ENCODE measurements at places on chromosomes 16 and 17.

GRCh38 chr17:42421507-42422338, 1.3 kb downstream of the CAVIN1 start:
- DNase-seq = no peak

GRCh38 chr17:81095383-81095762, 60.4 kb downstream of the BAIAP2 start:
- no peak for DNase-seq

- no peak for DNase-seq
Measured at GRCh38 chr16:74902161-74902560, 82.8 kb downstream of the WDR59 start.

- DNase-seq = no peak
Measured at GRCh38 chr17:61294286-61294685, 105.4 kb upstream of the TBX2 start.

- no peak for DNase-seq
Measured at GRCh38 chr16:65547772-65548446, 426.0 kb upstream of the CDH11 start.

DNA sequence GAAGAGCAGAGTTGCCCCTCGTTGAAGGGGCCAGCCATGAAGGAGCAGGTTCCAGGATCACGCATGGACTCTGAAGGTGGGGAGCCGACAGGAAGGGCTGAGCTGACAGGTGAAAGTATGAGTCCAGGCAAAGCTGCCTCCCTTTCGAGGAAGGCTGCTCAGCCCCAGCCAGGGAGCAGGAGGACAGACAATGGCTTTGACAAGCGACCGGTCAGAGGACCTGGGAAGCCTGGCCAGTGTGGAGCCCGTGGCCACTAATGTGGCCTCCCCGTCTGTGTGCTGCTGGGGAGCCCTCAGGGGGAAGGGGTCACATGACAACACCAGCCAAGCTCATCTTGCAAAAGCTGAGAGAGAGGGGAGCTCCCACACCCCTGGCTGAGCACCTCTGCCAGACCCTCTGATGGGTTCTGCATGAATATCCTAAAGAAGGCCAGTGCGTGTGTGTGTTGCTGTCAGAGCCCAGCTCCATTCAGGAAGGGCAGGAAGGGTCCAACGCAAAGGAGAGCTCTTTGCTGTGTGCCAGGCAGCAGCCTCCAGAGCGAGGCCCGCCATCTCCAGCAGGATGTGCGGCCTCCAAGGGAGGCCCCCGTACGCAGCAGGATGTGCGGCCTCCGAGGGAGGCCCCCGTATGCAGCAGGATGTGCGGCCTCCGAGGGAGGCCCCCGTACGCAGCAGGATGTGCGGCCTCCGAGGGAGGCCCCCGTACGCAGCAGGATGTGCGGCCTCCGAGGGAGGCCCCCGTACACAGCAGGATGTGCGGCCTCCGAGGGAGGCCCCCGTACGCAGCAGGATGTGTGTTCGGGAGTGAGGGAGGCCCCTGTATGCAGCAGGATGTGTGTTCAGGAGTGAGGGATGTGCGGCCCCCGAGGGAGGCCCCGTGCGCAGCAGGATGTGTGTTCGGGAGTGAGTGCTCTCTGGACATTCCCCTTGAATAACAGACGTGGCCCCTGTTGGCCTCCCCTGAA, 102.1 kb upstream of the CHMP6 start:
- DNase-seq = no peak

- DNase-seq = no peak
Measured at GRCh38 chr17:27319541-27320221, 25.8 kb downstream of the WSB1 start.

- DNase-seq = no peak
Measured at GRCh38 chr16:58684001-58684353, 593 bp downstream of the SLC38A7 start.

- no peak for DNase-seq
Measured at GRCh38 chr17:4301066-4301465, 37.3 kb upstream of the ANKFY1 start.

DNA sequence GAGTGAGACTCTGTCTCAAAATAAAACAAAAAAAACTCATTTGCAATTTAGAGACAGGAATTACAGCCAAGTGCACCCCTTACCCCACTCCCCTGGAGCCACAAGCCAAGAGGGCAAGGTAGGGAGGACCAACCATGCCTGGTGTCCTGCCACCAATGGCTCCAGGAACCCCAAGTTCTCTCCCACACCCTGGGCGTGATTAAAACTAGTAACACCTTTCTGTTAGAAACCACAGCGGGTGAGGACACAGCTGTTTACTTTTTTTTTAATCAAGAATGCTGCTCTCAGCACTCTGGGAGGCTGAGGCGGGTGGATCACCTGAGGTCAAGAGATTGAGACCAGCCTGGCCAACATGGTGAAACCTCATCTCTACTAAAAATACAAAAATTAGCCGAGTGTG, 38.1 kb downstream of the ANKRD11 start:
- DNase-seq = no peak

- DNase-seq = peak; percentile 10
Measured at GRCh38 chr17:9522074-9522473, 53.5 kb downstream of the STX8 start.

GRCh38 chr17:17500999-17501605, 4.9 kb upstream of the RASD1 start:
- no peak for DNase-seq

- no peak for DNase-seq
Measured at GRCh38 chr16:87447323-87447722, 45.5 kb downstream of the ZCCHC14 start.

DNA sequence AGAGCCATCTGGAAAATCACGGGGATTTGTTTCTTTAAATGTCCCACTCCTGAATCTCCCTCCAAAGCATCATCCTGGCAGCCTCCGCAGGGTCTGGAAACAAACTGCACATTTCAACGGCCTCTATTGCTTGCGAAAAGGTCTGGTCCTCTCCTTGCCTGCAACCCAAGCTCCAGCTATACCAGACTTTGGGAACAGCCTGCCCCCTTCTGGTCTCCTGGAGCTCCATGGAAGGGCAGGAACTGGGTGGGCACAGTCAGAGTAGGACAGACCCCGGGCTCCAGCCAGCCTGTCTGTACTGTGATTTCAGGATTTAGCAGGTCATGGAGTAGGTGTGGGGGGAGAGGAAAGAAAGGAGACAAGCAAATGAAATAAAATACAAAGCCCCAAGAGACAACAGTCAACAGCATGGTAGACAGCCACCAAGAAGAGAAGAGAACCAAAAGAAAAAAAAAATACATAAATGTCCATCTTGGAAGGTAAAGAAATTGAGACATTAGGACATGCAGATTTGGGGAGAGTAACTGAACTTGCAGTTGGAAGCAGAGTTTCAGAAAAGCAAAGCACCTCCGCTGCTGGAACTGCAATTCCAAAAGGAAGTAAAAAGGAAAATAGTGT, 2.7 kb downstream of the XYLT1 start:
- peak; percentile 46 for DNase-seq

- DNase-seq = peak; percentile 38
Measured at GRCh38 chr17:66508896-66509844, 206.8 kb downstream of the PRKCA start.

- DNase-seq = no peak
Measured at GRCh38 chr16:29992344-29992967, 3.0 kb downstream of the HIRIP3 start.

GRCh38 chr17:4573669-4574068, 10.7 kb upstream of the SMTNL2 start:
- peak; percentile 27 for DNase-seq

GRCh38 chr17:69505740-69506139, 91.2 kb downstream of the MAP2K6 start:
- DNase-seq = no peak

DNA sequence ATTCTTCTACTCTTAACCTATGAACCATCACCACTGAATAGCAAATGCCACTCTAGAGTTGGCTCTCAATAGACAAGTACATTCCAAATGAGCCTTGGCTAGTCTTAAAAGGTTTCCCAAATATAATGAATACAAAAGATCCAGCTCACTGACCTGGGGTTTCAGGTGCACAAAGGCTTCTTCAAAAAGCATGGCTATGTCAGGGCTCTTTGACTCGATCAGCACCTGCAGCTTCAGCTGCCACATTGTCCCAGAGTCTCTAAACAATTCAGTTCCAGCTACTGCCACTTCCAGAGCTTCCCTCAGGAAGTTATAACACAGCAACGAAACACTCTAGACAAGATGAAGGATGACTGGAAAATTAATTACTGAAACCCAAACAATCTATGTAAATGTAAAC, 16.0 kb upstream of the COPRS start:
- DNase-seq = no peak

DNA sequence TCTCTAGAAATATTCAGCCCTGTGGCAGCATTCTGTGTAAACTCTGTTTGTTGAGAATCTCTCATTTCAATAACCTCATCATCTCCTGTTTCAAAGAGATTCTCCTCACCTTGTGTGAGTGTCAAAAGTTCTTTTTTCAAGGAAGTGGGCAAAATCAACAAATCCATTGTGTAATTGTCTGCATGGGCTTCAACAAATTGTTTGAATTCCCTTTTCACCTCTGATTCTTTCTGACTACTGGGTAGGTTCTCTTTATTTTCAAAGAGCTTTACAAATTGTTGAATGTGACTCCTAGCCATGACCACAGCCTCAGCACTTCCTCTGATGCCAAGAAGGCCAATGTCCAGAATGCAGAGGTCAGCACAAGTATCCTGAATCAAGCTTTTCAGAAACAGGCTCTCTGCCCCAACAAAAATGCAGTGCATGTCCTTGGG, 48.0 kb downstream of the N4BP1 start:
- DNase-seq = no peak

- no peak for DNase-seq
Measured at GRCh38 chr17:45423975-45424335, 8.7 kb downstream of the ARHGAP27 start.

GRCh38 chr17:17433000-17433703, 43.6 kb upstream of the MED9 start:
- no peak for DNase-seq

GRCh38 chr17:27486741-27487140, 30.5 kb downstream of the KSR1 start:
- DNase-seq = no peak

DNA sequence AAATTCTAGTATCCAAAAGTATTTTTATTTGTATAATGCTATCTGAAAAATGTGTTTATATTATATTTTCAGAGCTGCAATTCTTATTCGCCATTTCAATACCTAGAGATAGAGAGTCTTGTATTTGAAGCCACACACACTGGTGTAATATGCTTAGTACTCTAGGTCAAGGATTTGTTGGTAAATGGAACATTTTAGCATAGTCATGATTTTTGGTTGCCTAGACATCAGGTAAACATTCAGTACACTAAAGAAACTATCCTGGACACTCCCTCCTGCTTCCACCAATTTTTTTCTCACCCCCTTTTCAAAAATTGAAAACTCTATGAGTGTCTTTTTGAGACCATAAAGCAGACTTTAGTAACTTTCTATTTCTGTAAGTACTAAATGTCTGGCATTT, 20.8 kb downstream of the ABHD15 start:
- DNase-seq = no peak

- DNase-seq = no peak
Measured at GRCh38 chr17:48624544-48625494, 1.3 kb downstream of the HOXB9 start.

DNA sequence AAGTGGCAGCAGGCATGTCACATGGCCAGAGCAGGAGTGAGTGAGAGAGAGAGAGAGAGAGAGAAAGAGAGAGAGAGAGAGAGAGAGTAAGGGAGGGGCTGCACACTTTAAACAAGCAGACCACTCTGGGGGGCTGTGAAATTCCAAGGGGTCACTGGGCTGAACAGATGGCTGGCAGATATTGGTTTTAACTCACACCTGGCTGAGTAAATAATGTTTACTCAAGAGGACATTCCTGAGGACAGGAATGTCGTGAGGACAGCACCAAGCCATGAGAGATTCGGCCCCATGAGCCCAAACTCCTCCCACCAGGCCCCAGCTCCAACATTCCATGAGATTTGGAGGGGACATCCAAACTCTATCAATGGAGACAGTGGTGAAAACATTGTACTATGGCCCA, 269.7 kb downstream of the CBLN1 start:
- no peak for DNase-seq

DNA sequence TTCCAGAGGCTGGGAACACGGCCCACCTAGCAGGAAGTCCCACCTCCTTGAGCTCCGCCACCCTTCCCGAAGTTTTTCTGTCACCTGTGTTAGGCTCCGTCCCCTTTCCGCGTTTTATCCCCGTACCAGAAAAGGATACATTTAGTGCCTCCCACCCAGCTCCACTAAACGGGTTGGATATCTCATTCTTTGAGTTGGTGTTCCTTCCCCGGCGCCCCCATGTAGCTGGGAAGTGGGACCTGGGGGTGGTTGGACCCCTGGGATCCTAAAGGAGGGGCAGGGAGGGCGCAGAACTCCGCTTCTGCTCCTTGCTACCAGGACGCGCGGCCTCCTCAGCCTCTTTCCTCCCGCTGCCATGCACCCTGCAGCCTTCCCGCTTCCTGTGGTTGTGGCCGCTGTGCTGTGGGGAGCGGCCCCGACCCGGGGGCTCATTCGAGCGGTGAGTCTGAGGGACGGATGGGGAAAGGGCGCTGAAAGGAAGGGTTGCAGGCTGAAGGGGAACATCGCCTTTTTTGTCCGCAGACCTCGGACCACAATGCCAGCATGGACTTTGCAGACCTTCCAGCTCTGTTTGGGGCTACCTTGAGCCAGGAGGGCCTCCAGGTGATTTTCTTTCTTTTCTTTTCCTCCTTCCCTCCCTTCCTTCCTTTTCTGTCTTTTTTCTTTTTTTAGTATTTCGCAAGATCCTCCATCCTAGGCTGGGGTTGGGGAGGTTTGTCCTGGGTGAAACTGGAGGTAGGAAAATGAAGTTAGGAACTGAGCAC, 669 bp downstream of the RNF167 start:
- peak; percentile 39 for DNase-seq

- no peak for DNase-seq
Measured at GRCh38 chr16:1401061-1401757, 13.3 kb downstream of the UNKL start.

- no peak for DNase-seq
Measured at GRCh38 chr17:72136692-72137091, 15.9 kb downstream of the SOX9 start.

- DNase-seq = no peak
Measured at GRCh38 chr17:11086646-11087340, 154.2 kb upstream of the SHISA6 start.

DNA sequence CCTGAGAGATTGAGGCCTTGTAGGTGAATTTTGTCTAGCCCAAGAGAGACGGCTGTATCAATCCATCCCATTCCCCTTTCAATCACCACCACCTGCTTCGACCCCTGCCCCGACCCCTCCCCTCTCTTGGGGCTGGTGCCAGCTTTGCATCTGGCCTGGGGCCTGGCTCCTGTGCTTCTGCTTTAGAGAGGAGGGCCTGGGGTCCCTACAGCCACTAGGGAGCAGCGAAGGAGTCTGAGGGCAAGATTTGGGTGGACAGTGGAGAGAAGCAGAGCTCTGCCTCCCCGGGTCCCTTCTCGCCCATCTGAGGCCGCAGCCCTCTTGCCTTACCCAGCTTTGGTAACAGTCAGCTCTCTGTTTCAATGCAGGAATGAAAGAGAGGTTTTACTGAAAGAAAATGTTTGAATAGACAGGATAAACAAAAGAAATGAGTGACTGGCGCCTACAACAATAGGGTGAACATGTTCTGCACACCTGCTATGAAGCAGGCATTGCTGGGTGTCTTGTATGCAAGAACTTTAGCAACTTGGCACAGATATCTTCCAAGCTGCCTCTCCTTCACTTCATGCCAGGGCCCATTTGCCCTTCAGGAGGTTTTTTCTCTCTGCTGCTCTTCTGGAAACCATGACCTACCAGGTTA, 57.4 kb downstream of the SLC47A1 start:
- no peak for DNase-seq

- DNase-seq = no peak
Measured at GRCh38 chr17:41498276-41498675, 7.1 kb downstream of the KRT13 start.

GRCh38 chr16:11333702-11334101, 11.6 kb upstream of the RMI2 start:
- no peak for DNase-seq

GRCh38 chr16:4465977-4466779, 8.2 kb downstream of the NMRAL1 start:
- peak; percentile 61 for DNase-seq

Data from CD4-positive, alpha-beta T cell treated with Interleukin-6 at 100 ng/mL for 8 hours (primary cell).